ENCODE measurements at places on chromosomes 7 and 10.

DNA sequence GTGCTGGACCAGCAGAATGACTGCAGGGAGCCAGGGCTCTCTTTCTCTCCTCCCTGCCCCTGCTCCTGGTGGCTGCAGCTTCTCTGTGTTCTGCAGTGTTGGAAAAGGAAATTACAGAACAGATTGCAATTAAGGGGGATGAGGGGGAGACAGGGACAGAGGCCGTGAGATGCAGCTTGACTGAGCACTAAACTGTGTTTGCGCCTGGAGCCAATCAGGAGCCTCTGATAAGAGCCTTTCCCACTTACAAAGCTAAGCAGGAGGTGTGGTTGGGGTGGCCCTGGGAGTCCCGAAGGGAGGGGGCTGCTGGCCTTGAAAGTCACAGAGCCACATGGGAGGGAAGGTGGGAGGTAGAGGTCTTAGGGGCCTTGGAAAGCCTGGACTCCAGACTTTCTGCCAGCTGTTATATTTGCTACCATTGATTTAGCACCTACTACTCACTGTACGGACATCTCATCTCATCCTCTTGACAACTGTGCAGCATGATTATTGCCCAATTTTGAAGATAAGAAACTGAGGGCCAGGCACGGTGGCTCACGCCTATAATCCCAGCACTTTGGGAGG, 26.7 kb downstream of the TRIM8 start:
- DNase-seq, result no peak

DNA sequence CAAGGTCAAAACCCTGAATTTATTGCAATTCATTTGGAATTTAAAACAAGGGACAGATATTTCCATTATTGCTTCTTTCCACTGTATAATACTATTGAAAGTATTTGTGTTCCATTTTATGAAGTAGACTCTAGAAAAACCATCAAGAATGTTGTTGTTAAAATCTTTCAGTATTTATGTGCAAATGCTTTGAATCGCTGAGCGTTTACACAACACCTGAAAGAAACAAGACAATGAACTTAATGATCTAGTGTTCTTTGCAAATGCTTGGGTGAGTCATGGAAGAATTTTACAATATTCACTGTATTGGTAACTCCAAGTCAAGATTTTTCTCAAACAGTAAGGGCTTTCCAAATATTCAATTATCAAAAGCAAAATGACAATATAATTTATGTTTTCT, 97.1 kb downstream of the VIPR2 start:
- DNase-seq, result no peak

GRCh38 chr10:22344781-22345300, 455 bp upstream of the SPAG6 start:
- no peak for DNase-seq

- no peak for DNase-seq
Measured at GRCh38 chr7:80039251-80039884, 95.3 kb upstream of the GNAI1 start.

DNA sequence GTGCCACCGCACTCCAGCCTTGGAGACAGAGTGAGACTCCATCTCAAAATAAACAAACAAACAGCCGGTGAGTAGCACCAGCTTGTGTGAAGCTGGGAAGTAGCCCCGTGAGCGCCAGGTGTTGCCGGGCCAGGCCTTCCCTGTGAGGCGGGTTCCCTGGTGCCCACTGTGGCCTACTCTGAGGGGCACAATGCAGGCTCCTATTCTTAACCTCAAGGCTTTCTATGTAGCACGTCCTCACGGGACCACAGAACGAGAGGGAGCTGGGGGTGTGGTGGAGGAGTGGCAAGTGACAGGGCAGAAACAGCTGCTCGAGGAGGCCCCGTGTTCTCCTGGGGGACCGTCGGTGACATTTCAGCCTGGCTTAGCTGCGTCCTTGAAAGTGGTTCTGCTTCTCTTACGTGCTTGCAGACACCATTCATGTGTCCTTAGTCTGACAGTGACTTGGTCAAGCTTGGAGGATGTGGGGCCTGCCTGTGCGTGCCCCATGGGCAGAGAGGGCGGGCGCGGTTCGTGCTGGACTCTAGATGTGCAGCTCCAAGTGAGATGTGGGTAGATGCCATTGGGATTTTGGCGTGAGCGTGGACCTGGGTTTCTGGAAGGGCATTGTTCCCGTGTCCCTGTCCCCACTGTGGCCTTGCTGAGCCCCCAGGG, 116.6 kb downstream of the NKX6-2 start:
- no peak for DNase-seq

- DNase-seq, result no peak
Measured at GRCh38 chr10:88865281-88865876, 13.7 kb upstream of the ANKRD22 start.

DNA sequence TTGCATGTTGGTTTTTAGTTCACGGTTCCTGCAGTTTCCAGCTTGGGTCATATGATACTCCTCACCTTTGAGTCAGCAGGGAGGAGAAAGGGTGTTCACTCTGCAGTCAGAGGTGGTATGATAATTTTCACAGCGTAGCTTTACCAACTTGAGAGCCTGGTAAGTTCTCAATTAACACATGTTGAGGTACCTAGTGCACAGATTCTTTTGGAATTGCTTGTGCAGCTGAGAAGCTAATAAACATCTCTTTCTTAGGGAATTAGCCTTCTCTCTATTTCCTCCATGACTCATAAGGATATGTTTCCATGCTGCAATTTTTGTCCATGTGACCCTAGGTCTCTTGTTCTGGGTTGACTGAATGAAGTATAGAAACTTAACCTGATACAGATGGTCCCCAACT, 166.6 kb downstream of the KIF20B start:
- no peak for DNase-seq

DNA sequence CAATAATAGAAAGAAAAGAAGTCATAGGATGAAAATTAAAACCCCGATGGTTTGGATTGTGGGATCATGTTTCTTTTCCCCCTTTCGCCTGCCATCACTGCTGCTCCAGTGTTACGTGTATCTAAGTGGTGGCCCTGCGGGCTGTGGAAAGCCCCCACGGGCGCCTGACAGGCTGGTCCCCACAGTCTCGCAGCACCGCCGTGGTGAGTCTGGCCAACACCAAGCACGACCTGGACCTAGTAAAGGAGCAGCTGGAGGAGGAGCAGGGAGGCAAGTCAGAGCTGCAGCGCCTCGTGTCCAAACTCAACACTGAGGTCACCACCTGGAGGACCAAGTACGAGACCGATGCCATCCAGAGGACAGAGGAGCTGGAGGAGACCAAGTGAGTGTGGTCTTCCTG, 19.5 kb downstream of the MYH16 start:
- DNase-seq, result no peak

DNA sequence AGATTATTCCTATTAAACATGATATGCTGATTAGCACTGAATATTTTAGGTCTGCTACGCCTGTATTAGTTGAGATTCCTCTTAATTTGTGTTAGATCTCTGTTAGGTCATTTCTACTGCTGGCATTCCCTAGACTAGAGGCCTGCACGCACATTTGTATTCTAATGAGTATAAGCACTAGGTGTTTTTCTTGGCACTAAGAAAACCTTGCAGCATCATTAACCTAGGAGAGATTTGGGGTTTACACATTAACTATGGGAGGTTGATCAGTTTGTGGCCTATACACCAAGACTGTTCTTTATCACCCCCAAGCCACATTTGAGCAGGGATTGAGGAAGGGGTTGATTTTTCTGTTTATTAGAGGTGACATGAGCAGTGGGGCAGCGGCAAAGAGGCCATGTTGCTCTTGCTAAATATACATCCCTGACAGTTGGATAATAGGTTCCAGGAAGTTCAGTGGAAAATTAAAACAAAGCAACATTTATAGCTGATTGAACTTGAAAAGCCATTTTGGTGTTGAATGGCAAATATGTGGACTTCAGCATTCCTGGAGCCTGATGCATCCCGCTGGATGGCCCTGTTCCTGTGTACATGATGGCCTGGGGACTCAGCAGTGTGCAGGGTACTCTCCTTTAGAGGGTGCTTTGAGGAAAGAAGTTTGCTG, 65.2 kb downstream of the GBF1 start:
- no peak for DNase-seq

GRCh38 chr10:85741626-85742300, 624.8 kb downstream of the GRID1 start:
- DNase-seq, result no peak

- no peak for DNase-seq
Measured at GRCh38 chr7:44201813-44202212, 1.0 kb downstream of the YKT6 start.

DNA sequence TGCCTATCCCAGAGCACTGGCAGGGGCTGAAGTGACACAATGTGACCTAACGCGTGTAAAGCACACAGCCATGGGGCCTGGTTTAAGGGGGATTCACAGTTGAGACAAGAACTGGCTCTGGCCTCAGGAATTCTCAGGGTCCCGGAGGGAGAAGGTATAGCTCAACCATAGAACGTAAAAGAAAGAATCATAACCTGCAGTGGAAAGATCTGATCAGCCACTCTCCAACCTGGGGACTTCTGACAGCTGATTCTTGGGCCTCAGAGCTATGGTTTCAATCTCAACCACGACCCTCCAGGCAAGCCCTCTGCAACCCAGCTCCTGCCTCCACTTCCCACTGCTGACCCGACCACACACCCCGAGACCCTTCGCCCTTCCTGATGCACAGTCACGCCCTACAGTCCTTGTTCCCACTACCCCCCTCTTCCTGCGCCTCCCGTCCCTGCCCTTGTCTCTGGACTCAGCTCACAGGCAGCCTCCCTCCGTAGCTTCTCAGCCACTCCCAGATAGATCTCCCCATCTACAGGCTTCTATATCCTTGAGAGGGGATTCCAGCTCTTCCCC, 245.2 kb downstream of the BUB3 start:
- no peak for DNase-seq

GRCh38 chr10:31776159-31776558, 152.5 kb downstream of the ARHGAP12 start:
- no peak for DNase-seq

- no peak for DNase-seq
Measured at GRCh38 chr10:65847436-65848230, 1078.2 kb upstream of the LRRTM3 start.

DNA sequence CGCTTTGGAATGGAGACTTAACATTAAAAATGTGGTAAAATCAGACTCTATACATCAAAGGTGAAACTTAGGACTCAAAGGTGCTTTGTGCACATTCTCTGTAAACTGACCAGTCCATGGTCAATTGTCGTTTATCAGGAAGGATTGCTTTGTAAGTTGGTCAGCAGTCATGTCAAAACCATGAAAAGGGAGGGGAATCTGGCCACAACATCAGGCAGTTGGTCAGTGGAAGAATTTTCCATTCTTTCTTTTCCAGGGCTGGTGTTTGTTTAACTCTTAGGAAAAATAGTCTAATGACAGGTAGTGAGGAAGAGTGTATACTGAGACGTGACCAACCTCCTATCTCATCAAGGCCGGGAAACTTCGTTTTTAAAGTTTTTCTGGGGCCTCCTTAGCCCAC, 226.5 kb downstream of the ADK start:
- DNase-seq, result no peak

DNA sequence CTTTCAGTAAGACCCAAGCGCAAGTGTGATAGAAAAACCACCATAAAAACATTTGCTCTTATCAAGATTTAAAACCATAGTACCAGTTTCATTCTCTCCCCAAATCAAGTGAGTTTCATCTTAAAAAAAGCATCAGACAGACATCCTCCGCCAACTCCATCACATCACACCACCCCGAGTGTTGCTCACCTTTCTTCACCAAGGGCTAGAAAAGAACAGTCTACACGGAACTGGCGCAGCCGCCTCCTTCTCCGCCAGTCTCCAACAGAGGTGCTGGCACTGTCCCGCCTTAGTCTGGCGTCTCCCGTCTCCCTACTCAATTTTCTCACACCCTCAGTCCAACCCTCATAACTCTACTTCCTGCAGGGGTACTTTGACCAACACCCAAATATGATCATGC, 46.9 kb upstream of the WIPI2 start:
- peak; percentile 24 for DNase-seq

DNA sequence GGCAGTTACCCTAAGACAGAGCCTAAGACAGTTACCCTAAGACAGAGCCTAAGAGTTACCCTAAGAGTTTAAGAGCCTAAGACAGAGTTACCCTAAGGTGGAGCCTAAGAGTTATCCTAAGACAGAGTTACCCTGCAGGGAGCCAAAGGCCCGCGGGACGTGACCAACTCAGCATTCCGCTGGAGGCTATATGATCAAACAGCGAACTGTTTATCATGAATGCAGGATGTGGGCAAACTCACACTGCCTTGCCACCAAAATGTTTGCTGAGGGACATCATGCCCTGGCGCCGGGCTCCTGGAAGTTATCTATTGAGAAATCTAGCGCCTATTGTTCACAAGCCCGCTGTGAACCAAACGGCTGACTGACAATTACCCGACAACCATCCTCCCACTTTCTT, 49.9 kb downstream of the BLVRA start:
- DNase-seq, result peak; percentile 1

DNA sequence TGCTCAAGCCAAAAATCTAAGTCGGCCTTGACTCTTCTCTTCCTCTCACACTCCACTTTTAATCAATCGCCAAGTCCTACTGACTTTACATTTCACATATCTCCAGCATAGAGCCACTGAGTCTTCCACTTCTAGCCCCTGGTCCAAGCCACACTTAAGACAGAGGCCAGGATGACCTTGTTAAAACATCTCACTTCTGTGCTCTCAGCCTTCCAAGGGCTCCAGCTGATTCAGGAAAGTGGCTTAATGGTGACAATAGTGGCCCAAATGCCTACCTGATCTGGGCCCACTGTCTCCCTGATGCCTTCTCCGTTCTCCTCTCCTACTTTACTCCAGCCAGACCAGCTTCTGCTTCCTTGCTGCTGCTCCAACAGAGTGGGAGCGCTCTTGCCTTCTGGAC, 4.4 kb downstream of the TBATA start:
- DNase-seq, result no peak

- no peak for DNase-seq
Measured at GRCh38 chr7:75905785-75906604, 9.0 kb upstream of the POR start.

GRCh38 chr7:3446786-3447185, 145.7 kb downstream of the SDK1 start:
- no peak for DNase-seq

- DNase-seq, result no peak
Measured at GRCh38 chr10:118742032-118742431, 12.7 kb downstream of the CACUL1 start.

DNA sequence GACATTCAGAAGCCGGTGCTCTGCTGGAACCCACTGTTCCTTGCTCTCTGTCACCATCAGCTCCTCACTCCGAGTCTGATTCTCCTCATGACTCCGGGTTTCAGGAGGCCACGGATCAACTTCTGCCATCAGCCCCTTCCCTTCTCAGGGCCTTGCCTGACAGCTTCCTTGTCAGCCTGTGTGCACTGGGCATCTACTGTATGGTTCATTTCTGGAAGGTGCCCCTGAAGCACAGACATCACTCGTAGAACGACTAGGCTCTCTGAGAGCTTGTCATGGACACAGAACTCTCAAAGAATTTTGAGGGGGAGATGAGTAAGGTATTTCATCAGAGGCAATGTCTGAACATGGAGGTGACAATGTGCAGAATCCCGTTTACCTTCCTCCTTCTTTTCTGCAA, 396.1 kb downstream of the TNS3 start:
- no peak for DNase-seq

DNA sequence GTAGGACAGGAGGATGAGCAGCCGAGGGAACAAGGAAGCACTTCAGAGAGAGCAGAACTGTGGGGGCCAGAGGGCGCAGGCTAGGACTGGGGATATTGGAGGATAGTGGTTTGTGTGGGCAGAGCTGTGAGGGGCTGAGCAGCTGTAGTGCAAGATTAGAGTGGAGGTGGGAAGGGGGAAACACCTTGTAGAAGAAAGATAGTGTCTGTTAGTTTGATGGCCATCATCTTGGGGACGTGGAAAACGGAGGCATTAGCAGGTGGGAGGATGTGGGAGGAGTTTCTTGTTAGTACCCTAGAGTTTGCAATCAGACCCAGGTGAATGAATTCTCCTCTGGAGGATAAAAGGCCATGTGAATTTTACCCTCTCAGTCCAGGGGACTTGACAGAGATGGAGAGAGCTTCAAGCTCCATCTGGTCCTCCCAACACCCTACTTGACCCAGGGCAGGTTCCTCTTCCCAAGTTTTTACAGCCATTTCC, 34.0 kb downstream of the PRSS2 start:
- peak; percentile 51 for DNase-seq

Measured in stimulated activated CD8-positive, alpha-beta memory T cell treated with anti-CD3 and anti-CD28 coated beads, Interleukin-7, amount 100 ng/mL, for 4 hours (primary cell).